ENCODE measurements at places on chromosomes 11 and 22.

DNA sequence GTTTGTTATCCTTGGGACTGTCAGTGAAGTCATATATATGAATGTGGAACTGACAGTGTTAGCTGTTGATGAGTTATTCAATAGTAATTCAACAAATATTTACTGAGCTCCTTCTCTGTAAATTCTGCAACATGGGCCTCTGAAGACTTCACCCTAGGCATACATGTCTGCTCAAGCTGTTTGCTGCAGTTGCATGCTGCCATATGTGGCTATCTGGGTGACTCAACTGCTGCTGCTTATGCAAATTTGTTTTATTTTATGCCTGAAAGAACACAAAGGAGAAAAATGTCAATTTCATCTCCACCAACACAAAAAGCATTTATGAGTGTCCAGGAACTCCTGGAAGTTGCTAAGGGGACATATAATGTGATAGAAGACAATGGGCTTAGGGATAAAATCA is 417.6 kb downstream of the AASDHPPT start:
- no peak for DNase-seq

GRCh38 chr11:8533332-8533731 is 60.7 kb downstream of the STK33 start:
- no peak for DNase-seq

GRCh38 chr11:110249066-110249465 is 47.3 kb downstream of the RDX start:
- no peak for DNase-seq

GRCh38 chr11:112412383-112412782 is 151.7 kb upstream of the PLET1 start:
- DNase-seq: no peak

- DNase-seq: no peak
Measured at GRCh38 chr22:40238425-40239344, 61.0 kb downstream of the TNRC6B start.

DNA sequence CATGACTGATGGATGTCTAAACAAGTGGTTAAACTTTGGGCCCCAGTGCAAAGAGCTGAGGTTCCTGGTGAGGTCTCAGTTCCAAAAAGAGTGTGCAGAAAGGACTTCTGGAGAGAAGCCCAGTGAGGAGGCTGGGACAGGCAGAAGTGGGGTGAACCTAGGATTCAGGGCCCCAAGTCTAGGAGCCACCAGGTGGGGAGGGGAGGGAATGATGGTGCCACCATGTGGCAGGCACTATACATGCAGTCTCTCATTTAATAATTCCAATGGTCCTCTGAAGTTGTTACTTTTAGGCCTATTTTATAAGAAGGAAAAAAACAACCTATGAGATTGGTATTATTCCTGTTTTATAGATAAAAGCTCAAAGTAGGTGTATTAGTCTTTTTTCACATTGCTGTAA is 102.0 kb downstream of the INSC start:
- no peak for DNase-seq

GRCh38 chr22:22158965-22159364 is 85.6 kb upstream of the VPREB1 start:
- DNase-seq: no peak

DNA sequence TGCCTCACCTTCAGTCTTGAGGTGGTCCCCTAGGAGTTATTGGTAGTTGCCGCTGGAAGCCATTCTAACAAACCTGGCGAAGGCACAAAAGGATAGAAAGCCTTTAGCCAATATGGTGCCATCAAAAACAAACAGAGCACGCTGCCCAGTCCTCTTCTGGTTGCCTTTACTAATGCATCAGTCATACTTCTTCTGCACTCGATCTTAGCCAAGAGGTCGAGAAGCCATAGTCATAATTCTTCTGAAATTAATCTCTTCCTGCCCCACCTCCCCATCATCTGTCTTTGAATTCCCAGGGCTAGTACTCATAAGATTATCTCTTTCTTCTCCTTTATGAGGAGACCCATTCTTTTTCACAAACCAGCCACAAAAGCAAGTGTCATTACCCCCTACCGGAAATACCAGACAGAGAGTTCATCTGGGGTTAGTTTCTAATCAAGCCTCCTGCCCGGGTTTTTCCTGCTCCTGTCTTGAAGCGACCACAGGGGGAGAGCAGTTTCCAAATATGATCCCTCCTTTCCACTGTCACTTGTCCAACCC is 21.4 kb upstream of the EHF start:
- no peak for DNase-seq

DNA sequence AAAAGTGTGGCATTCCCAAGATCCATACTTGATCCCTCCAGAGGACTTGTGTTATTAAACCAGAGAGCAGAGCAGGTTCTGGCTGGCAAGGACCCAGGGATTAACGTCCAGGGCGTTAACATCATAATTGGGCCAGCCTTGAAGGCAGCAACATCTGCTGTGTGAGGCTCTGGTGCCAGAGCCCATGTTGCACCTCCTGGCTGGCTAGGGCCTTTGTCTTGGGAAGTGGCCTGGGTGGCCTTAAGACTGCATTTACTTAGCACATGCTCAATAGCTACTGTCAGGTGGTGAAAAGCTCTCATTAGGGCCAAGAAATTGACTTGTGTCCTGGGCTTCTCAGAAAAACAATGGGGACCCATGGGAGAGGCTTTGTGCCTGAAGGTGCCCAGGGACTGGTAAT is 66.6 kb downstream of the CACNG2 start:
- no peak for DNase-seq

- DNase-seq: no peak
Measured at GRCh38 chr11:8314916-8315315, 51.2 kb upstream of the LMO1 start.

DNA sequence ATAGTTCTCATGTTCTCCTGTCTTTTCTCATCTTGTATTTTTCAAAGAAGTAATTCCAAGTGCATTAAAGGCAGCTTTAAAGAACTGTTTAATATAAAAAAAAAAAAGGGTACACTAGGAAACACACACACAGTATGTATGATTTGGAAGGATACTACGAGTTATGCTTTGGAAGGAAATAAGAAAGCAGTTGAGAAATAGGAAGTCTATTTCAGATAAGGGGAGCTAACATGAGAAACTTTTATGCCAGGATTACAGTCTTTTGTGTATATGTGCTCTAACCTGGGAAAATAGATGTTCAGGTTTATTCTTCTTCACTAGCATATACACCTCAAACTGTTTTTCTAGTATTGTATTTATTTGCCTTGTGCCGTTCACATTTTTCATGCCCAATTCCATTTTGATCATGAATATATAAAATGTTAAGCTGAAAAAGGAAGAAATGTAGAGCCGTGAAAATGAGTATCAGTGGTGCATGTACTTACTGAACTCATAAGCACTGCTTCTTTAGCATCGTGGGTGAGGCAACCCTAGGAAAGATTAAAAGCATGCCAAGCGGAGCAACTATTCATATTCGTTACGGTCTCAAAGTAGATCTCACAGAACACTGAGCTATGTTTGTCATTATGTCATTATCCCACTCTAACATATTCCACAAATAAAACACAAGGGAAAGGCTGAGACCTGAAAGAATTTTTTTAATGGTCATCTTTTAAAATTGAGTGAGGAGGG is 59.6 kb downstream of the GUCY1A2 start:
- DNase-seq: no peak

DNA sequence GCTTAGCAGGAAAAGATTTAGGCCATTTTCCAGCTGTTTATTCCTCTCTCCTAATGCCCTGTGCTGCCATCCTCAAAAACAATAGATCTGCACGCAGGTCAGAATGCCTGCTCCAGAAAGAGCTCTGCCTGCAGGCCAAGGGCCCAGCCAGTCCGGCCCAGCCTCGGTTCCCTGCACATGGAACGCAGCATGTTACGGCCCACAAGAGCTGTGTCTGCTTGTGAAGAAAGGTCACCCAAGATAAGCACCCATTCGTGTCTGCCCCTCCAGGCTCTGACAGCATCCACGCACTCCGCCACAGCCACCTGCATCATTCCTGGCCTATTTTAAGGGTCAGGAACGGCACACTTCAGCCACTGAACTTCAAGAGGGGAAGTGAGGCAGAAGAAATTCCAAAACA is 152.2 kb downstream of the SPATA19 start:
- DNase-seq: no peak

GRCh38 chr11:47234669-47235100 is 13.9 kb downstream of the ACP2 start:
- DNase-seq: no peak

- no peak for DNase-seq
Measured at GRCh38 chr11:16013649-16014275, 342.6 kb downstream of the SOX6 start.
